Mucosa of descending colon (tissue), 3 donors: ENCODE measurements at places on chromosomes 5 and 9. TPM values are rescaled to one million over a fixed set of nuclear protein-coding genes. Genes with fewer than 3 reads are reported as not detected.

DNA sequence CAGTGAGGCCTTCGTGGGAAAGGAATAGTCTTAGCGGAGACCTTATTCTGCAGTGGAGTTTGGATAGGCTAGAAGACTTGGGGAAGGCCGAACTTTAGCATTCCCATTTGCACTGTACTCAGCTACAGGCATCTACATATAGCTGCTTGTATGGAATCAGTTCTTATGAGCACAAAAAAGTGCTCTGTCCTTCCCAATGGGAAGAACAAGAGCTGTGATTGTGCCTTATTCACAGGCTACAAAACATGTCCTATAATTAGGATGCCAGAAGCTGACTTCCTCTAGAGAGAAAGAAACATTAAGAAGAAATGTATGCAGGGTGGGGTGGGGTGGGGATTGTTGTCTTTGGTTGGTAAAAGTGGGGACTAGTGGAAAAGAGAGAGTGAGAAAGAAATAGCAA is 154.7 kb downstream of the ATP10B start:
- DNase-seq: no peak

- peak; percentile 19 for DNase-seq
Measured at GRCh38 chr5:180636403-180637075, 12.9 kb downstream of the FLT4 start.

GRCh38 chr9:38318759-38319495 is 73.6 kb upstream of the ALDH1B1 start:
- DNase-seq: no peak

- no peak for DNase-seq
Measured at GRCh38 chr5:107126341-107126740, 544.4 kb downstream of the EFNA5 start.

- no peak for DNase-seq
Measured at GRCh38 chr5:61327760-61328753, 4.0 kb upstream of the ZSWIM6 start.

The SAXO1 gene
- total RNA-seq: 0.24 TPM

The PCDHGC5 gene
- total RNA-seq: 0.89 TPM

DNA sequence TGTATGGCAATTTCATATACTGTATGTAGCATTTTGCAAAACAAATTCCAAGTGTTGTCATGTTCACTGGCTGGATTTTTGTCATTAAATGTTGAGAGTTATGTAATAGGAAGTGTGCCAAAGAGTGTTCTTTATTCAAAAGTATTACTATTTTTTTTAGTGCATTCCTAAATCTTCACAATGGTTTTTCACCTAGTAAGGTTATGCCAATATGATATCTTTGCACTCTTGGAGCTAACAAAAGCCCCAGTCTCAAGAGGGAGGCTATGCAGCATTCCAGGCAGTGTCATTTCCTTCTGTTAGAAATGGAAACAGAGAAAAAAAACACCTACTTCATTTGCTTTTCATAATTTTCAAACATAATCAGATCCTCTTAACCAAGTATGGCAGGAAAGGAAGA is 5.1 kb upstream of the SSBP2 start:
- DNase-seq: no peak

GRCh38 chr5:170497311-170498038 is 6.3 kb upstream of the KCNIP1 start:
- DNase-seq: no peak

DNA sequence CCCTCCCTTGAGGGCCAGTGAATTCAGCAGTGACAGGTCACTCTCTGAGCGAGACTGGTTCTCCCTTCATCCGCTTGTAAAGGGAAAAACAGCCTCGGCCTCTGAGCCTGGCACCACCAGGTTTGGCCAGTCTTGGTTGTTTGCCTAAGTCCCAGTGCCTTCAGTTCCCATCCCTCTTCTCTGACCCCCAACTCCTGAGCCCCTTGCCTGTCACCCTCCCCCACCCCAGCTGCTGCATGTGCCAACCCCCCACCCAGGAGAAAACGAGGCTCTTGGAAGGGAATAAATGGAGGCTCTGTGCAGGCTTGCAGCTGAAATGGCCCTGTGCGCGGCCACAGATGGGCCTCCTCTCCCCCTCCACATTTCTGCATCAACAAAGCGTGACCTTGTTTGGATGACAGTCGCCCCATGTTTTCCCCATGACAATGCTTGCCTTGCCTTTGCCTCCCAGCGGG is 3.1 kb downstream of the URM1 start:
- no peak for DNase-seq

DNA sequence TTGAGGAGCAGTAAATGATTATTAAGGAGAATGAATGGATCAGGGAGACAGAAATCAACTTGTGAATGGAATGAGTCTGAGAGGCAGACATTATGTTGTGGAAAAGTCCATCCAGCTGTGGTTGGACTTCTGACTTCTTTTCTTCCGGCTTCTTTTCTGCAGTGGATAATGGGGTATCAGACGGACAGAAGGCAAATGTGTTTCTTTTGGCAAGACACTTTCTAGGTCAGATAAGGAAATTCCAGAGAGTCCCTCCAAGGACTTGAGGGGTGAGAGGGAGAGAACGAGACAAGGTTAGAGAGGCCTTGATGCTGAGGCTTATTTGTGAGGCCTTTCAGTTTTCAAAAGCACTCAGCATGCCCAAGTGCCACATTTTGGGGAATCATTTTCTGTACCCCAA is 17.1 kb upstream of the GRHPR start:
- no peak for DNase-seq

- no peak for DNase-seq
Measured at GRCh38 chr9:91623004-91623403, 199.4 kb upstream of the NFIL3 start.

The CAPSL gene
- not detected for total RNA-seq

DNA sequence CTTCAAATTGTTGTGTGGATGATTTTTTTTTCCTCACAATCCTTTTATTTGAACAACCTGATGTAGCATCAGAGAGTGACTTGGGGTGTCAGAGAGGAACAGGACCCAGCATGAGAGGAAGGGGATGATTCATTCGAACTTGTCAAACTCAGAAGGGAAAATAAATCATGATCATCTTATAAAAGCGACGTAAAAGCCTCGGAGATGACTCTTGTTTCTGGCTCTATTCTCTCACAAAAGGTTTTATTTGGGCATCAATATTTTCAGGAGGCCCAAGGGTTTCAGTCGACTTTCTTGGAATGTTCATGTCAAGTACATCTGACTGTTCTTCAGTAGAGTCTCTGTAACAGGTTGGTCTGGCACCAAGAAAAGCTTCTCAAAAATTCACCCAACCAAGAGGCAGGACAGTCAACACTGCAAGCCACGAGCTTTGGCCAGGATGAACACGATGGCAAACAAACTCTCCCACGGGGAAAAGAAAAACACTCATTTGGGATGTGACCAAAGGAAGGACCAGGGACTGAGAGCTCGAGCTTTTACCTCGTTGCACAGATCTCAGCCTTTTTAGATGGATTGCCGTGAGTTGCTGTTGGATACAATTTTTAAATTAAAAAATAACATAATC is 55.1 kb downstream of the ANKH start:
- DNase-seq: no peak

The STPG3 gene
- not detected for total RNA-seq

DNA sequence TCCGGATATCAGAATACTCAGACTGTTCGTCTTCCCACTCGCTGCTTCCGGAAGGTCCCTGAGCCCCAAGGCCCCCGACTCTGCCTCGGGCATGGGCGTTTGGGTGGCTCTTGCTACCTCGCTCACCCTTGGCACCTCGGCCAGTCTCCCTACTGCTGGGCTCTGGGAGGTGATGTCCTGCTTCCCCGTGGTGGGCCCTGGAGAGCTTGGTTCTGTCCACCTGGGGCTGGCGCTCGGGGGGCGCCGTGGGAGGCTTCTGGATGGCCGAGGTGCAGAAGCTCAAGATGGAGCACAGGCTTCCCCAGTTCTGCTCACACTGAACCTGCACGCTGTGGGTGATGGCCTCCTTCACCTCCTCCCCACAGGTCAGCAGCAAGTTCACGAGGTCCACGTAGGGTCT is 10.4 kb downstream of the STC2 start:
- DNase-seq: no peak

- DNase-seq: no peak
Measured at GRCh38 chr5:103340717-103341388, 82.3 kb downstream of the MACIR start.

The WNK2 gene
- 175 TPM for total RNA-seq

- peak; percentile 31 for DNase-seq
Measured at GRCh38 chr9:128102196-128102595, 25.3 kb downstream of the PTGES2 start.

The SPINK5 gene
- total RNA-seq: 2.8 TPM

DNA sequence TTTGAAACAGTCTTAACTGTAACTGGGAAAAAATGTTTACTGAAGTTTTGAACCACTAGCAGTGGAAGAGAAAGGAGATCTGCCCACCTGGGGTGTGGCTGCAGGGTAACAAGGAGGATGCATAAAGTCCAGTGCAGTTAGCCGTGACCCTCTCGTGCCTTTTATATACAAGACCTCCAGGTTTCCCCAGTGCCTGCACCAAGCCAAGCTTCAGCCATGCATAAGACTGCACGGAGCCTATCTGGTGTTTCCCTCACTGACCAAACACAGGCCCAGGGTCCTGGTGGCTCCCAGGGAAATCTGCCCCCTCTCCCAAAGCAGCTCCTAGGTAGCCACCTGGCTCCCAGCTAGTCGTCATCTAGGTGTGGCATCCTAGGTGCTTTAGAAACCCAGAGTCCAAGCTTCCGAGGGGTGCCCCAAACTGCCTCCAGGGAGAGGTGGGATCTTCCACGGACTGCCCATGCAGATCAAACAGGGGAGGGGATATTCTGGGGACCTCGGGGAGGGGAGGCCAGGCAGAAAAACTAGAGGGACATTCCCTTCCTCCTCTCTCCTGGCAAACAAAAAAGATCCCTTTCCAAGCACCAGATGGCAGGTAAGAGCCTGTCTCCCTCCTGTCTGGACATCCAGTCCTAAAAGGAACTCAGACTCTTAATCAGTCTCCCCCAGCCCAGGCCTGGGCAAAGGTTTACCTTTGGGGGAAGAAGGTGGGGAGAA is 2.7 kb downstream of the SHB start:
- DNase-seq: peak; percentile 48
